ENCODE measurements at places on chromosomes 5 and 9.
A peak's percentile ranks its signal among the peaks of the same experiment; 100 is the strongest.

DNA sequence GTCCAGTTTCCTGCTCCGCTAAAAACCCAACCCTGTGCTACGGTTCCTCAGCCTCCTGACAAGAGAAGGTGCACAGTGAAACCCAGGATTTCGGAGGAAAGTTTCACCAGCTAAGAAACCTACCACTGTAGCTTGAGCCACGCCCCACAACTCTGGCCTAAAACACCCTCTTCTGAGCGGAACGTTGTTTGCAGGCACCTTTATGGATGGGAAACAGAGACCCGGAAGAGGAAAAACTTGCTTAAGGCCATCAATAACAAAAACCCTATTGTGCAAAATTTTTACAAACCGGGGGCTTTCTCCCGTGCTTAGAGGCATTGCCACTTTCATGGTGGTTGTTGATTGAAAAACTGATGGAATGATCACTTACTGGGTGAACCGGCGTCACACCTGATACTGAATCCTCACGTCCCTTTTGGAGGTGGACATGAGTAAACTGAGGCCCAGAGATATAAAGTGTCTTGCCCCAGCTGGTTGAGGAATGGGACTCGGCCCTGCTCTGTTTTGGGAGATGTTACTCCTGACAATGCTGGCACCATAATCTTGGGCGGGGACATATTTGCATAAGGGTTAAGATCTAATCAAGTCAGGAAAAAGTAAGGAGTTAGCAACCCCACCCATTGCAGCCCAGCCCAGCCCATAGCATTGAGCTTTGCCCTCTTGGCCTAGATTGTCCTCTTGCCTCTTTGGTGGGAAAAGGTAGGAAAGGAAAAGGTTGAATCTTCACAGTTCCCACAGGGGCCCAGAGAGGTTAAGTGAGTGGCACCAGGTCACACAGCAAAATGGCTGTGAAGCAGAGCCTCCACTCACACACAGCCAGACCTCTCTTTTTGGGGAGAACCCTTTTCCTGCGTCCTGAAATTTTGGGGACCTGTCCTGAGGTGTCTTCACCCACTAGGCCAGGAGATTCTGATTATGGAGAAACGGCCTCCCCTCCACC is 23.2 kb upstream of the PTGS1 start:
- DNase-seq, result no peak

DNA sequence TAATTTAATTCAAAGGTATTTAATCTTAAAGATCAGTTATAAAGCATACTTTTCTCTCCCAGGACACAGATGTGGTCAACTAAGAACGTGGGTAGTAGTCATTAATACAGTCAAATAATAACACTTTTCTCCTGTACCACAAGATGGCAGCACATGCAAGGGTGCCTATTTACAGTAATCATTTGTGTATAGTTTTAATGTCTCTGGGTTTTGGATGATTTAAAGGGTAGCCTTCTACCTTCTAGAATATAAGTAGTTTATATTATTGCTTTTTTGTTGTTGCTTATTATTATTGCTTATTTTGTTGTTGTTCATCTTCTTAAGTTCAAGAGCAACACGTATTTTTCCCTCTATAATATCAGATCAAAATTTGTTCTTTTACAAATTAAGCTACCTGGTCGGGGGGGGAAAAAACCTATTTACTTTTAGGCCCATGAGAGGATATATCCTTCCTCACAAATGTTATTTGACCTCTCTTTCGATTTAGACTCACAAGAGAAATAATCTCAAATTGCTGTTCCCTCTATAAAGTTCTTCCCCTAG is 59.6 kb upstream of the SLC27A6 start:
- peak; percentile 29 for DNase-seq

DNA sequence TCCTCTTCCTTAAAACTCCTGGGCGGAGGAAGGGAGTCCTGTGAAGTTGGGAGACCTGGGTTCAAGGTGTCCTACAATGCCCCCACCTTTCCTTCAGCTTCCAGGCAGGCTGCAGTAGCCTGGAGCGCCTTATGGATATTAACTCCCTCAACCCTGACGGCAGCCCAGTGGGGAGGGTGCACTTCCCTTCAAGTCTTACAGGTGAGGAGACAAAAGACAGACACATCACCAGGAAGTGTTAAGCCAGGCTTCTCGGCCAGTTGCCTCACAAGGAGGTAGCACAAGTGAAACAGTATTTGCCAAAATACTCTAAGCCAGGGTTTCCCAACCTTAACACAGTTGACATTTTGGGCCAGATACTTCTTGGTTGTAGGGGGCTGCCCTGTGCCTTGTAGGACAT is 4.2 kb downstream of the TRIM7 start:
- DNase-seq, result no peak

GRCh38 chr5:119321569-119322311 is 34.1 kb upstream of the TNFAIP8 start:
- no peak for DNase-seq

- no peak for DNase-seq
Measured at GRCh38 chr9:7103771-7104170, 346.0 kb downstream of the KDM4C start.

GRCh38 chr5:171766875-171767274 is 18.7 kb upstream of the SMIM23 start:
- no peak for DNase-seq

DNA sequence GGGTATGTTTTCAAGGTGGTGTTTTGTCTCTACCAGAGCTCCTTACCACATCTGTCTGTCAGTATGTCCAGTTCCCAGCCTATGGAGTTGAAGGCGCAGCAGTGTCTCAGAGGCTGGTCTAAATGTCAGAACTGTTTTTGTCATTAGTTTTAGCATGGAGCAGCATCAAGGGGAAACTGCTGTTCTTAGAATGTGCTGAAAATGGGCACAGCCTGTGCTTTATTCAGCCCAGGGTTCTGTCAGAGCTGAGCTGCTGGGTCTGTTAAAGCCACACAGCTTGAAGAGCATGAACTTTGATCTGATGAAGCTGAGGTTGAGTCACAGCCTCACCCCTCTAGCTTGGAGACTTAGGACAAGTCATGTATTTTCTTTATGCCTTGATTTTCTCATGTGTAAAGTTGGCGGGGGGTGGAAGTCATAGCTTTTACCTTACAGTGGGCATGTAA is 71.9 kb downstream of the RALGPS1 start:
- no peak for DNase-seq

DNA sequence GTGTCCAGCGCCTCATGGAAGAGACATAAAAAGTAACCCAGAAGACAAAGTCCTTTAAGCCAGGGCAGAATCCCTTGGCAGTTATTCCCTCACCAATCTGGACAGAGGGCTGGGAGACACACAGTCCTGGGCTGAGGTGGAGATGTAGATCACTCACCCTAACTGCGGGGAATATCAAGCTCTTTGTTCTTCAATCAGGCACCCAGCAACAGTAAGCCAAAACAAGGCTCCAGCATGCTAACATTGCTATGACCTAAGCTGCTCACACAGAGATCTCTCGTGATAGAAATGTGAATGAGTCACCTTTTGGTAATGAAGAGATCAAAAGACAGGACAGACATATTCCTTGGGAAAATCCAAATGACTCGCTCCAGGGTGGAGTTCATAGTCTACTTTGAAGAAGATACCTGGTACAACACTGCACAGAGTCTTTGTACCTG is 101.3 kb downstream of the FBN2 start:
- DNase-seq, result peak; percentile 23

GRCh38 chr9:86858009-86858408 is 89.3 kb downstream of the GAS1 start:
- no peak for DNase-seq

- DNase-seq, result peak; percentile 92
Measured at GRCh38 chr9:98848450-98849149, 41.1 kb downstream of the GALNT12 start.

- no peak for DNase-seq
Measured at GRCh38 chr5:5649641-5650040, 227.2 kb downstream of the ICE1 start.

- DNase-seq, result no peak
Measured at GRCh38 chr9:120717176-120717575, 2.9 kb upstream of the MEGF9 start.

DNA sequence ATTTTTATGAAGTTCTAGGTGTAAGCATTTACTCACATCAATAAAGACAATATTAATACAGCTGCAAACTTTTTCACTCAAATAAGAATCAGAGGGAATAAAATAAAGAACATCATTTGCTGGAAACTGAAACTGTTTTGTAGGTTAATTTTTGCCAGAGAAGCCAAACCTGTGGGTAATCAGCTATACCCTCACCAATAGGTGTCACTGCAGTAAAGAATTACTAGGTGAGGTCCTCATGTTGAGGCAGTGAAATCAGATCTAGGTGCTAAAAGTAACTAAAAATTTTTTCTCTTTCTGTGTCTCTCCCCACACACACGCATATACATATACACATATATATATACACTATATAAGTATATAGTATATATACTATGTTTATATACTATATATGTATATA is 1016.3 kb upstream of the SEMA6A start:
- DNase-seq, result no peak

- no peak for DNase-seq
Measured at GRCh38 chr5:154206311-154206710, 15.8 kb downstream of the GALNT10 start.

DNA sequence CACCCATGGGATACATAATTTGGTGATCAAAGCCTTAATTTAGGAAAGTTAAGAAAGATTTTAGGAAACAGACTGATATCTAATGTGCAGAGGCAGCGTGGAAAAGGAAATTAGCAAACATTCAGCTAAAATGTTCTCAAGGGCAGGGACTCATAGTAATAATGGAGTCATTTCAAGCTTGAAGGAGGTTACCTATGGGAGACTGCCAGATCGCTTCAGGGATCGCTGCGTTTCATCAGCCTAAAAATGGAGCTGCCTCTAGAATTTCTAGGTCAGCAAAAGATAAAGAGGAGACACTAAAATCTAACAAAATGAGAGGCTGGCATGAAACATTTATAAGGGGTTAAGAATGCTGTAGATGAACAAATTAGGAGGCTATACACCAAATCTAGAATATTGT is 115.5 kb downstream of the APBA1 start:
- no peak for DNase-seq

DNA sequence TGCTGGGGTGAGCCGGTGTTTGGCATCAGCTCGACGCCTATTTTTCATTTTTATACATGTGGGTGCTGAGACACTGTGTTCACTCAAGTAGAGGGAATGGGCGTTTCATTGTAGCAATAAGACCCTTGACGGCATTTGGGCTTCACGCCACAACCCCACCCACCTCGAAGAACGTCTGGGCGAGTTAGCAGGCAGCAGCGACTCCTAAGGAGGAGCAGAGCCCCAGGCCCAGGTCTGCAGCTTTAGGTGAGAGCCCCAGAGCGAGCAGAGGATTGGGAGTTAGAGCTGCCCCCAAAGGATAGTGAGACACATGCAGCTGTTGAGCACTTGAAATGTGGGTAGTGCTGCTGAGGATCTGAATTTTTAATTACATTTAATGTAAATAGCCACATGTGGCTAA is 1.6 kb upstream of the ZFP62 start:
- no peak for DNase-seq

DNA sequence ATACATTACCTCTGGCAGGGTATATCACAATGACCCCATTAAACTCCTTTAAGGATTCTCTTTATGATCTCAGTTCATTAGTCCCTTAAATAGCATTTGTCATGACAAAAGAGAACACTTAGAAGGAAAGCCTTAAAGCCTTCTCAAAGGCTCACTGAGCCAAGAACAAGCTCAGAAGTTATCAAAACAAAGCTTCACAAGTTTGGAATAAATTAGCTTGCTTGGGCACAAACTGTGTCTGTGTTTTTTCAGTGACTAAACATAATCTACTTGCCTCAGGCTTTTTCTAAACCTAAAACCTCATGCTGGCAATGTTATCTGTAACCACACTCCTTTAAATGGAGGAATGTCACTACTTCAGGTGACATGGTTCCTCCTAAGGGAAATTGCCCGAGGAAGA is 1114.9 kb upstream of the C9orf72 start:
- no peak for DNase-seq

- no peak for DNase-seq
Measured at GRCh38 chr5:159458217-159458711, 128.0 kb upstream of the IL12B start.

DNA sequence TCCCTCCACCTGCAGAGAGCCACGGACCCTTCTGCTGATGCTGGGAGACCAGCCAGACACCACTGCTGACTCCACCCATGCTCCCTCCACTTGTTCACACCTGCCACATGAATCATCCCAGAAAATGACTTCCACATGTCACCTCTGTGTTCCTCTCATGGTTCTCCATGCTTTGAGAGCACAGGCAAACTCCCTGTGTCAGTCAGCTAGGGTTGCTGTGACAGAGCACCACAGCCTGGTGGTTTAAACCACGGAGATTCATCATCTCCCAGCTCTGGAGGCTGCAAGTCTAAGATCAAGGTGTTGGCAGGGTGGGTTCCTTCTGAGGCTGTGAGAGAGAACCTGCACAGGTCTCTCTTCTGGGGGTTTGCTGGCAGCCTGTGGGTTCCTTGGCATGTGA is 381.4 kb downstream of the GADD45G start:
- DNase-seq, result no peak

DNA sequence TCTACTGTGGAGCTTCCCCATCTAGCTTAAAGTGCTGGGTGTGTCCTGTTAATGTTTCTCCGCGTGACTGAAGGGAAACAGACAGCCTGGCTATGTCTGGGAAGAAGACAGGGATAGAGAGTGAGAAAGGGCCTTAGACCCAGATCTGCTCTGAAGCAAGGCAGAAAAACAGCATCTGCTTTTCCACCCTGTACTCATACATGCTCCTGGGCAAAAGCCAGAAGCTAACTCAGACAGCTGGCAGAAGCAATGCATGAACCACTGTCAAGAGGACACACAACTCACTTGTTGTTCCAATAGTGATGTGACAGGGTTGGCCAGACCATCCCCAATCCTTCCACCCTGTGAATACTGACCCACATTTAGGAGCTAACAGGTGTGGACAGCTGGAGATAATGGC is 63.3 kb downstream of the DPYSL3 start:
- no peak for DNase-seq

DNA sequence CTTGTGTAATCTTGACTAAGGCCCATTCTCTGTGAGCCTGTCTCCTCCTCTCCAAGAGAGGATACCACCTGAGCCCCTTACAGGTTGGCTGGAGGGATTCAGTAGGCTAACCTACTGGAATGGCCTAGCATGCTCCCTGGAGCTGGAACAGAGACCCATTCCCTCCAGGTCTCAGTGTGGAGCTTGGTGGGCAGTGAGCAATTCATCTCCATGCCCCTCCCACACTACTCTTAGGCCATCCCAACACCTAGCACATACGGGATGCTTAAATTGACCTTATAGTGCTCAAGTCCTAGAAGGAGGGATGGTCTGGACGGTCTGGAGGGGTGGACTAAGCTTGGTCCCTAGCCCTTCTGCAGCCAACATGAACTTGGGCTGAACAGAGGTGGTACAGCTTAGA is 75.6 kb downstream of the CRB2 start:
- no peak for DNase-seq

- no peak for DNase-seq
Measured at GRCh38 chr5:2482778-2483177, 268.7 kb downstream of the IRX2 start.

DNA sequence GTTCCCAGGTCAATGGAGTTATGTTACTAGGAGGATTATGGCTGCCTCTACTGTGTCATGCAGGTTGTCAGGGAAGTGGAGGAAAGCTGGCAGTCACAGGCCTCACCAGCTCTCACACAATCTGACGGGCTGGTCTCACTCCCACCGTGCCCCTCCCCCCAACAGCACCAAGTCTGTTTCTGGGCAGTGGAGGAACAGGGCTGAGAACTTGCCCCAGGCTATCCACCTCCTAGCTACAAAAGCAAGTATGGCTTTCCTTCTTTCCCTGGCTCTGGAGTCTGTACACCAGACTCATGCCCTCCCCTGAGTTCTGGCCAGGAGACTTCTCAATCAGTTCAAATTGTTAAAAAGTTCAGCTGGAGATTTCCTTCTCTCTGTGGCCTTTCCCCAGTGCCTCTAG is 25.7 kb upstream of the RIOK2 start:
- no peak for DNase-seq

All from AG09319 (cell line).